ENCODE measurements at places on chromosomes 2 and 18.

- no peak for DNase-seq
These were observed 78.2 kb downstream of the MEMO1 start for GRCh38 chr2:31932589-31932988.

- no peak for DNase-seq
These were observed 489.1 kb downstream of the CNTNAP5 start for GRCh38 chr2:124514236-124514635.

- DNase-seq, result no peak
These were observed 180.3 kb downstream of the GCA start for GRCh38 chr2:162524192-162524591.

DNA sequence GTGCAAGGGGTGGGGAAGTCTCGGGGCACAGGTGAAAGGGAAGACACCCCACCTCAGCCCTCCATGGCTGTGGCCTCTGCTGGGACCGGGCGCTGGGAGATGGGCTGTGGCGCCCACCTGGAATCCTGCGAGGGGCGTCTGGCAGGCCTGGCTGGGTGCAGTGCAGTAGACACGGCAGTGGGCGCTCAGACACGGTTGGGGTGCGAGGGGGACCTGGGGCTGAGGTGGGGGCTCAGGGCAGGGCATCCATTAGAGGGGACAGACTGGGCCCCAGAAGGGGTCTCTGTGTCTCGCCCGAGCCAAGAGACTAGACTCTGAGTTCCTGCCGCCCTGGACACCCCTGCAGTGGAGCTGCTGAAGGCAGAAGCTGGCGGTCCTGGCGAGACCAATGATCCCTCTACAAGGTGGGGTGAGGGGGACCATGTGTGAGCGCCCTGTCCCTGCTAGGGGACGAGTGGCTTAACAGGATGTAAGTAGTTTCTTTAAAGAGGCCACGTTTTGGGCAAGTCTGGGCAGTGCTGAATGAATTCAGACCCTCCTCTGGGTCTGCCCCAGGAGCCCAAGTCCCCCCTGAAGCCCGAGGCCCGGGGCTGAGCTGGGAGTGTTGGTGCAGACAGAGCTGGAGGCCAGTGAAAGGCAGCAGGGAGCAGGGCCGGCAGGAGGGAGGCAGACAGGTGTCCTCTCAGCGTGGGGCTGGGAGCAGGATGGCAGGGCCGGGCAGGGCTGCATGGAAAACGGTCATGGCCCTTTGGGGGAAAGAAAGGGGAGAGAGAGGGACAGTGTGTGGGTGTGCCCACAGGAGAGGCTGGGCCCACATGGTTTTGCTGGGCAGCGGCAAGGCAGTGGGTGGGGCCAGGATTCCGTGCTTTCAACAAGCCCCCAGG, 57.2 kb downstream of the HS6ST1 start:
- no peak for DNase-seq

DNA sequence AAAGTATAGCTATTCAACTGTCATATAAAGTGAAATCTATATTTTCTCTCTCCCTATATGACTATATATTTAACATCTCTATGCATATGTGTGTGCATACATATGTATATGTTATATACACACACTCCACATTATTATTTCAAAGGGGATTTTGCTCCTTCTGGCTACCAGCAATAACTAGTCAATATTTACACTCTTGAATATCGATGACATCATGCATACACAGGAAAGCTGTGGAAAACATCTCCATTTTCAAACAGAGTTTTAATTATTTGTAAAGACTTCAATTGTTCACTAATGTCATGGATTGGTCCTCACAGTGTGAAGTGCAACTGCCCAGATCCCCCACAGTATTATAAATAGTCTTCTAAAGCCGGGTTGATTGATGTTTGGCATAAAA, 195.9 kb upstream of the TCF4 start:
- no peak for DNase-seq

DNA sequence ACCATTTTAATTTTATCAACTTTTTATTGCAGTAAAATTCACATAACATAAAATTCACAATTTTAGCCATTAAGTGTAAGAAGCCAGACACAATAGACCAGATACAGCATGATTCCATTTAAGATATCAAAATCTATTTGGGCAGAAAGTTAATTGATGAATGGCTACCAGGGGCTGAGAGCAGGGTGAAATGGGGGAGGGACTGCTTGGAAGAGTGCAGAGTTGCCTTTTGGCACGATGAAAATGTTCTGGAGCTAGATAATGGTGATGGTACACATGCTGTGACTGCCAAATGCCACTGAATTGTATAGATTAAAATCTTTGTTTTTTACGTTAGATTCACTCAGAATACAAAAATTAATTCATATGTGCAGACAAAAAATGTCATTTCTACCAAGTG, 289.3 kb upstream of the HNMT start:
- DNase-seq, result no peak

- DNase-seq, result no peak
These were observed 136.7 kb upstream of the CDH2 start for GRCh38 chr18:28313602-28314001.

- DNase-seq, result no peak
These were observed 29.7 kb downstream of the ZNF804A start for GRCh38 chr2:184628051-184628450.

GRCh38 chr18:54004828-54005227, 219.6 kb downstream of the MBD2 start:
- no peak for DNase-seq

DNA sequence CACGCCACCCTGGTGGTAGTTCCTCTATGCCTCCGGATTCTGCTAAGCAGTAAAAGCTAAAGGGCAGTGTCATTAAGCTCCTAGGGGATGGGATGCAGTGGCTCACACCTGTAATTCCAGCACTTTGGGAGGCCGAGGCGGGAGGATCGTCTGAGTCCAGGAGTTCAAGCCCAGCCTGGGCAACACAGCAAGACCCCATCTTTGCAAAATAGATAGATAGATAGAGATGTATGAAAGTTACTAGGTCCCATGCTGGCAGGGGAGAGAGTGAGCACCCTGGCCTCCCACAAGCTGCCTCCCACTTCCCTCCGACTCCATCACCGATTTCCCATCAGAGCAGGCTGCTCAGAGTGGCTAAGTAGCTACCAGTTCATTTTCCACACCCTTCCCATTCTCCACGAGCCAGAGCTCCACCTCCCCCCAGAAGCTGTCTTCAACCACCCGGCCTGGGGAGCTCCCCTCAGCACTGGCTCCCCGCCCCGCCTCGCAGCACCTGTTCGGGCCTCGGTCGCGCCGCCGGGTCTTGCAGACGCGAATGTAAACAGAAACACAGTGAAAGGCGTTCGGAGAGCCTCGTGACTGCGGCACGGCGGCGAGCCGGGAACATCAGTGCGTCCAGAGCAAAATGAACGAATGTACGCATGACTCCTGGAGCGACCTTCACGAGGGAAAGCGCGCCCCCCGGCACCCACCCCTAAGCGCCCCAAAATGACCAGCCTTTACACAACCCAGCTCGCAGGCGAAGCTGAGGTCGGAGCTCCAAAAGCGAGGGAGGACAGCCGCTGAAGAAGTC, 598 bp upstream of the CEP68 start:
- no peak for DNase-seq

GRCh38 chr2:70103531-70104061, 16.3 kb downstream of the PCBP1 start:
- DNase-seq, result no peak

GRCh38 chr18:24160086-24160485, 21.2 kb downstream of the CABYR start:
- DNase-seq, result no peak

GRCh38 chr2:65602603-65603235, 170.3 kb upstream of the SPRED2 start:
- DNase-seq, result no peak

DNA sequence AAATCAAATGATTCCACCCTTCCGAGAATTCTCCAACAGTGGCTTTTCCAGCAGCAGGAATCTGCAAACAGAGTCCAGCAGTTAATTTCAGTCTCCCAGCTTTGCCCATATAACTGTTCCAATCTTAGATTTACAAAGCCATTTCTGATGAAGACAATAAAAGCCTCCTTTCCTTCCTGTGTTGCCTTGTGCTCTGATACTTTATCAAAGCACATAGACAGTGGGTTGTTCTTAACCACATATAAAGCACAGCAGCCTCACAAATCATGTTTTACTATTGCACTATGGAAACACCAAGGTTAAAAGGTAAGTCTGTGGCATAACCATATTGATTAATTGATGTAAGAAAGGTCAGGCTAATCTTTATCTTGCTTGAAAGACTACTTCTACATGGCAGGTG, 89.8 kb upstream of the MMADHC start:
- no peak for DNase-seq

DNA sequence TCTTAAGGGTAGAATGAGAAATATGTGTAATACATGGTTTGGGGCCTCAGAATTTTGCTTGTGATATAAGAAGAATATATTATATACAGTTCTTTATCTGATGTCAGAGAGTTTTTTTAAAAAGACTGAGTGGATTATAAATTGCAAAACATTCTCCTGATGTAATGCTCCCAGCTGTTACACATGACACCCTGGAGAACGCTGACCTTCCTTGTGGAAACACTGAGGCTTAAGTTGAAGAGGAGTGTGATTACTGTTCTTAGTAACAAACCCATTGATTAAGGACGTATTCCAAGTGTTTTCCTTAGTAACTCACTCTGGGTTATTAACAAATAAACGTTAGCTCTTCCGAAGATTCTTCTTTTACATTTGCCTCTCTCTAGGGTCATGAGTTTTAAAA, 1069.3 kb upstream of the CNTNAP5 start:
- no peak for DNase-seq

DNA sequence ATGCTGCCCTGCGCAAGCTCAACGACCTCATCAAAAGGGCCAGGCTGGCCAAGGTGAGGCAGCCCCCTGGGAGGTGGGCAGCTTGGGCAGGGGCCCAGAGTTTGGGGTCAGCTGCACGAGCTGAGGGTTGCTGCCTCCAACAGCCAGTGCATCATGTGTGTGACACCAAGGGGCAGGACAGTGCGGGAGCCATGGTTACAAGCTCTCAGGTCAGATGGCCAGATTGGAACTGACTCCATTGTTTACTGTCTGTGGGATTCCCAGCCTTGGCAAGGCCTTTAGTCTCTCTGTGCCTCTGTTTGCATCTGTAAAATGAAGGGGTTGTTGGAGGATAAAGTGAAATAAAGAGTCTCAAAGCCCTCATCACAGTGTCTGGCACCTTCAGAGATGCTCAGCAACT, 26.9 kb downstream of the EHD3 start:
- no peak for DNase-seq

DNA sequence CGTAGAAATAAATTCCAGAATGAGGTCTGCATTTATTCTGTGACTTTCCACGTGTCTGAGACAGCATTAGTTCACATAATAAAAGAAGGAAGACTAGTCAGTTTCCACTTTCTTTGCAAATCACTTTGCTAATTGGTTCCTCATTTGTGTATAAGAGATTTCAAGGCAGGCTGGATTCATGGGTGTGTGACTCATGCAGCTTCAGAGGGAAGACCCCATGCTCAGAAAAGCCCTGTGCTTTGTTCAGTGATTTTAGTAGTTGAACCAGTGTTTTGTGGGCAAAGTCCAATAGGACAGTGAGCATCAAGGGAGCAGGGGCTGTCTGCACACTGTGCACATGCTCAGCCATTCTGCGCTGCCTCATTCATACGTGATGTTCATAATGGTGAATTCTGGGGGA, 297.8 kb downstream of the DLGAP1 start:
- DNase-seq, result no peak

GRCh38 chr2:162484551-162484950, 140.6 kb downstream of the GCA start:
- no peak for DNase-seq

- DNase-seq, result no peak
These were observed 76.0 kb downstream of the CD8B2 start for GRCh38 chr2:106563195-106563594.

DNA sequence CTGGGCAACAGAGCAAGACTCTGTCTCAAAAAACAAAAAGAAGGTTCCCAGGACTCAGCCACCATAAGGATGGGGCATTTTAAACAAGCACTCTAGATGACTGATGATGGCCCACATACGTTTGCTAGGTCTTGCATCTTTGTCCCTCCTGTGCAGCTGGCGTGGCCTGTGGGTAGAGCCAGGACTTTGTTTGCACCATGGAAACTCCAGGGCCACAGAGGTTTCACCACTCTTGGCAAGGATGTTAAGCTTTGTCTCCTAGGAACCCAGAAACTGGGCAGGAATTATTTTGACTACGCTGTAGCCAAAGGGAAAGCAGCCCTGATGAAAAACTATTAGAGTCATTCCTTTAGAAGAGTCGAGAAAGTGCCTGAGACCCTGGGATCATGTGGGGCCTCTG, 75.3 kb upstream of the STPG4 start:
- no peak for DNase-seq

DNA sequence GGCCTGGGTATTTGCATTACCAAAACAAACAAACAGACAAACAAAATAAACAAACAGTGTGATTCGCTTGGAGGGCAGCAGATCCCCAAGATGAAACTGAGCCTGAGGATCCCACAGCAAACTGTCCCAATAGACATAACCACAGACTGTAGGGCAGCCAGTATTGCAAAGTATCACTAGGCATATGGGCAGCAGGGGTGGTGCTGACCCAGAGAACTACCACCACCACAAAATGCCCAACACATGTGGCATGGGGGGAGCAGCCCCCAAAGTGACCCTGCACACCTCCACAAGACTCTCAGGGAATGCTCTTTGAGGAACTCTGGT, 330.1 kb downstream of the CYRIA start:
- DNase-seq, result no peak

DNA sequence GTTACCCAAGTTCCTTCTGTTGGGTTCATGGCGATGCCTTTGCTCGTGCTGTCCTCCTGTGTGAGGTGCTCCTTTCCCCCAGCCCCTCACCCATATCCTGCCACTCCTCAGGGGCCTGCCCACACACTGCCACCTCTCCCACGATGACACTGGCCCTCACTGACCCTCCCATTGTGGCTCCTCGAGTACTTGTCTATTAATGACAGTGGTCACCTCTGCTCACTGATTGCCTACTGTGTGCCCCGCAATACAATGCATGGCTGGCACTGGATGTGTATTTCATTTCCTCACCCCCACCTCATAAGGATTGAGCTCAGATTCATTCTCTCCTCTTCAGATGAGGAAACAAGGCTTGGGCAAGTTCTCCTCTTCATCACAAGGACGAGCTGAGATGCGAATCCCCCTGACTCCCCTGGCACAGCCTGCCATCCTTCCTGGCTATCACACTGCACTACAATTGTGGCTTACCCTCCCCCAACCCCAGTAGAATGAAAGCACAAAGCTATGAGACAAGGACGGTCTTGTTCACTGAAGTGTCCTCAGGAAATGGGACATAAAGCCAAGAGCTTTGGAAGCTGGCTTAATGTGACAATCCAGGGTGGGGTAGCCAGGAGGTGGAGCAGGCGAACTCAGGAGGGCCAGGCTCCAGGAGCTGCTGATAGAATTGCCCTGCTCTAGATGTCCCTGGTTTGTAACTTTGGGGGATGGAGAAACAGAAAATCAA, 93.9 kb upstream of the RAB12 start:
- no peak for DNase-seq

GRCh38 chr2:9285921-9286320, 79.3 kb downstream of the ASAP2 start:
- DNase-seq, result no peak

GRCh38 chr18:47484068-47484467, 232.6 kb upstream of the SKOR2 start:
- DNase-seq, result no peak

- DNase-seq, result no peak
These were observed 36.5 kb upstream of the SNED1 start for GRCh38 chr2:240961910-240962299.
